AG10803 (cell line): ENCODE measurements at places on chromosomes 6 and 20.

GRCh38 chr6:54244430-54244829 is 63.8 kb upstream of the TINAG start:
- peak; percentile 33 for DNase-seq

GRCh38 chr6:21859193-21859735 is 265.7 kb downstream of the SOX4 start:
- DNase-seq = no peak

DNA sequence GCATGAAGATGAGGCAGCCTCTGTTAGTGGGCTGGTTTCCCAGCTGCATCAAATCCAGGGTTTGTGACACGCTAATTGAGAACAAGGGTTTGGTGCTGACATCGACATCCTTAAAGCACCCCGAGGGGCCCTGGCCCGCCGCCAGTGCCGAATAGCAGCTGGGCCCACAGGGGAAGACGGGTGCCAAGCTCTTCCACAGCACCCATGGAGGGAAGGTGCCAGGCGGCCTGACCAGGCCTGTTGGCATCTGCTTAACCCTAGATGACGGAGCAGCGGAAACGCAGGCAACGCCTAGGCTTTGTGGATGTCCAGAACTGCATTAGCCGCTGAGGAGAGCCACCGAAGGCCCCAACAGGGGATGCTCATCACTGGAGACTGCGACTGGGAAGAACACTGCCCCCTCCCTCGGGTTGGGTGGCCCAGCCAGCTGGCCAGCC is 16.0 kb downstream of the UQCC2 start:
- peak; percentile 46 for DNase-seq

GRCh38 chr6:52908526-52908925 is 972 bp downstream of the GSTA3 start:
- no peak for DNase-seq
